ENCODE measurements at places on chromosomes 7 and 10.

GRCh38 chr10:78815702-78816334 lies 252.9 kb upstream of the ZMIZ1 start:
- no peak for DNase-seq

DNA sequence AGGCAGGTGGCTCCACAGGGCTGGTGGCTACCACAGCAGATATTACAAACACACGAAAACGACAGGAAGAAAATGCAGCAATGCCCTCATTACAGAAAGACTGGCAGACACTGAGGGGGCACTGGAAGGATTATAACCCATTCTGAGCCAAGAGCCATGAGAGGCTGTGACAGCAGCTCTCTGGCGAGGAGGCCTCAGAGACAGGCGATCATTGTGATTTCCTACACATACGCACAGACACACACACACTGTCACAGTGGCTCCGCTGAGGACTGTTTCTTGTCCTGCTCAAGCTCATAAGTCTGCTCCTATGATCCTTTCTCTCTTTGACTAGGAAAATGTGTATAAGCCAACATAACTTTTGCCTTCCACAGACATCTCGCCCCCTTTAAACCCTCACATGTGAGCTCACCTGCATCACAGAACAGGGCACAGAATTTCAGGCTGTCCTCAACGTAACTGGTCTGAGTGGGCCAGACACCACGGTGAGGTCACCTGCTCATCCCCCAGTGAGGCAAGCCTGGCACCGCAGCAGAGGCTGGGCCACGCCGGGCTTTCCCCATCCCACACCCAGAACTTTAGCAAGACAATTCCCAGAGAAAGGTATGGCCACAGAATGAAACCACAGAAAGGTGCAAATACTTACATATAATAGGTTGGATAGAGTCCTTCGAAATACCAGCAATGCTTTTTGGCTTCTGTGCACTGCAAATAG lies 51.7 kb downstream of the VOPP1 start:
- DNase-seq: no peak

GRCh38 chr10:499991-500390 lies 189.5 kb downstream of the DIP2C start:
- DNase-seq: no peak

GRCh38 chr10:77849039-77849664 lies 77.4 kb downstream of the DLG5 start:
- DNase-seq: no peak

DNA sequence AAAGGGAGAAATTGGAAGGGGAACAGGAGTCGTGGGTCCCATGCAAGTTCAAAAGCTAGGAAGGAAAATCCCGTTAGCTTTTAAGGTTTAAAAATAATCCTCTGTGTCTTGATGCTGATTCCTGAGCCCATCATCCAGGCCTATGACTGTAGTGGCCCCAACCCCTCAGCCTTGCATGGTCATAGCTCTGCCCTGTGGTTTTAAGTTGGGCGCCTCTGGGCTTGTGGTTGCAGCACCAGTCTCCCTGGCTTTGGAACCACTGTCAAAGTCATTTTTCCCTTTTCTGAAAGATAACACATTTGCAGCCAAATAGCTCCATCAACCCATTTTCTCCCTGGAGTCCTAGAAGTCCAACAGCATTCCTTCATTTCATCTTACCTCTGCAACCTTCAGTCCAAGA lies 13.6 kb downstream of the TMEM236 start:
- DNase-seq: no peak

All from GM04503 (cell line).